ENCODE measurements at places on chromosomes 11 and 22.

DNA sequence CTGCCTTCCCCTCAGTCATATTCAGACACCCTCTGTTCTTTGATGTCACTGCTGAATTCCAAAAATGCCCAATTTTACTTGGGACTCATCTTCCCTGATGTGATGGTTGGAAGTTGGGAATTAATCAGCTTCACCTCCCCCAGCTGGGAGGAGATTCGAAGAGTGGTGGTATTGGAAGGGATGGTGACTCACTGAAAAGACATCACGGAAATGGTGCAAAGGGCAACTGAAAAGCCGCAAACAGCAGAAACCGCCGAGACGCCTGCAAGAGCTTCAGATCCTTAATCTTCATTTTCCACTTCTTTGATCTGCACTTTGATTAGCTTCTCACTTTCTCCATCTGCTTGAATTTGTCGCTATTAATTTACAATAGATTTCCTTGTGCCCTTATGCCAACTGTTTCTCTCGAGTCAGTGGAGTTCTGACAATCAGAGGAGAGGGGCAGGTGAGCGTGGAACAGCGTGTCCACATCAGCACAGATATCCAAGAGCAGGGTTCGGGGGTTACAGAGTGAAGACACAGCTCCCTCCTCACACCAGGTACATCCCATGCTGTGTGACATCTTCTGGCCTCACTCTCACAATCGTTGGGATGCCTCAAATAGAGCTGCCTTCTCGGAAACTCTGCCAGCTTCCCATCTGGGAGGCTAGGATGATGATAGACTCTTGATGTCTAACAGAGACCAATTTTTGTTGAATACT is 325.4 kb downstream of the BRD1 start:
- DNase-seq, result no peak

DNA sequence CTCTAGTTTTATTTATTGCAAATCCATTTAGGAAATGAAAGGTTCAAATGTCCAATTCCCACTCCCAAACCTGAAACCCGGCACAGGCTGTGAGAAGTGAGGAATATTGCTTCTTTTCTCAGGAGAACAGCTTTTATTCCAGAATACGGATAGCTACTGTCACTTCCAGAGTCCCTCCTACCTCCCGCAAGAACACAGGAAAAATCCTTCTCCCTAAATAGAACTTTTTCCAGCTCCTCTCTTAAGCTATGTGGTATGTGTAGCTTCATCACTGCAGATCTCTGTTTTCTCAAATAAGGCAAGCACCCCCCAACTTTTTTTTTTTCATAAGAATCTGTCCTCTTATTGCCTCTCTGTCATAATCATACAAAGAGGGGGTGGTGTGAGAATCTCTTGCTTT is 126.8 kb downstream of the LARGE1 start:
- DNase-seq, result no peak

- DNase-seq, result no peak
Measured at GRCh38 chr11:86956905-86957195, 1.7 kb upstream of the FZD4 start.

DNA sequence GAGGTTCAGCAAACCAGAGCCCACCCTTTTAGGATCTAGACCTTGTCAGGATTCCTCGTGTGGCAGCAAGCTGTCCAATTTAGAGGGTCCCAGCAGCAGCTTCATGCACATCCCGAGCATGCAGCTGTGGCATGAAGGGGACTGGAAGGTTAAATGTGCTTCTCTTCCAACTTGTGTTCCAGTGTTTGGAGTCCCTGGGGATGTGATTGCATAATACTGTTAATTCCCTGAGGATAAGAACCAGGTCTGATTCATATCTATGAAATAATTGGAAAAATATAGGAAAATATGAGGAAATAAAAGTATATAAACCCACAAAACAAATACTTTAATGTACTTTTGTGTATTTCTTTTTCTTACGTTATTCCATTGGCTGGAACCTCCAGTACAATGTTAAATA is 130.5 kb downstream of the MORC2 start:
- no peak for DNase-seq

DNA sequence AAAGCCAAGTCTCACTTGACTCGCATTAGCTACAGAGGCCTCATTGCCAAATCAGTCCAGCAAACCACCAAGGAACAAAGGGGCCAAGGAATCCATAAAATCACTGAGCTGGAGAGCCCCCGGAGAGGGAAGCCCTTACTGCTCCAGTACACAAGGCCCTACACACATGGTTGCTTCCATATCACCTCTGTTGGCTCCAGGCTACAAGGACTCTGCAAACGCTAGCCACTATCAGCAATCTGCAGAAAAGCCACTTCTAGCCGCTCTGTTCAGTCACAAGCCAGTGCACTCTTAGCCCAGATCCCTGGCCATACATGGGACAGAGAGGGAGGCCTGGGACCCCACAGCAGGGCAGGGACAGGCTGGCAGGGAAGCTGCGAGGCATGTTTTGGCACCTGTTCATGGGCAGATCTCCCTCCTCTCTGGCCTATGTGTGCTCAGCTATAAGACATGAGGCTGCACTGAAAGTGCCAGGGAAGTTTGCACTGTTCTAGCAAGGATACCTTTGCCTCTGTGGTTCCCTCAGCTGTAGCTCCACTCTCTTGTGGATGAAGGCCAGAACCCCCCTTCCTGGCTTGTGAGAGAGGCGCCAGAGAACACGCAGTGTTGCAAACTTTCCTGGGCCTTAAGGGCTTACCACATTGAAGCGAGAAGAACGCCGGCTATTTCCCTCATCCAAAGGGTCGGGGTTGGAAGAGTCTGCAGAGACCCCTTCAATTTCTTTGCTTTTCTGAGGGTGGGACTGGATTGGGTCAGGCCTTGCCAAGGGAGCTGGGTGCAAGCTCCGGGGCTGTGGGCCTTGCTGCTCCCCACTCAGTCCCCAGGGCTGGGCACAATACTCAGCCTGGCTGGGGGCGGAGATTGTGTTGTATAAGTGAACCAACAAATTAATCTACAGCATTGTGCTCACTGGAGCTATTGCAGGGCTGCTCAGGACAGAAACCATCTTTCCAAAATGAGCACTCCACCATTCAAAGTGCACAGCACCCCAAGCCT is 108.7 kb upstream of the PITPNB start:
- DNase-seq, result no peak

GRCh38 chr11:69487391-69487790 is 5.9 kb downstream of the LINC01488 start:
- no peak for DNase-seq

GRCh38 chr11:60345489-60345888 is 18.4 kb downstream of the MS4A6E start:
- DNase-seq, result peak; percentile 43

DNA sequence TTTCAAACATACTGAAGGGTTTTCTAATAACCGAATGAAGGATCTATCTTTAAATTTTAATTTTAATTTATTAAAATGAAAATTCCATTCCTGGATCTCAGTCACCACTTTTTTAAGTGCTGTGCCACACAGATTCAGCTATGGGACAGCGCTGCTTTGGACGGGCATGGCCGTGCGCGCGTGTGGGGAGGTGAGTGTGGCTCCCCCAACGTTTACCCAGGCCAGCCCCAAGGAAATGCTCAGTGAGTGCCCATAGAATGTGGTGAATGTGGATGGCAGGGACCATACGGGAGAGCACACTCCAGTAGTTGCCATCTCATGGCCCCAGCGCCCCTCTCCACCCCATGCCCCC is 88.0 kb upstream of the KCNQ1OT1 start:
- DNase-seq, result no peak

DNA sequence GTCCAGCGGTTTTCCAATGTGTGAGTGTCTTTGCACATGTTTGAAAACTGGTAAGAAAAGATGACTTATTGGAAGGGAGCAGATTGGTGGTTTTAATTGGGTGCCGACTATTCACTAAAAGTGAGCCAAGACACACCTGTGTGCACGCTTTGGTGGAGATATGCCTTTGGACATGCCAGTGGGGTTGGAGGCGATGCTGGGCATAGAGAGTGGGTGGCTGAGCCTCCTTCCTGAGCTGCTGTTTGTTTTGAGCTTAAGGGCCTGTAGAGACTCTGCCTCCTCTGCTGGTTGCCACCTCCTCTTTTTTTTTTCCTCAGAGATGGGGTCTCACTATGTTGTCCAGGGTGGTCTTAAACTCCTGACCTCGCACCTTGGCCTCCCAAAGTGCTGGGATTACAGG is 9.5 kb downstream of the IGHMBP2 start:
- DNase-seq, result no peak

DNA sequence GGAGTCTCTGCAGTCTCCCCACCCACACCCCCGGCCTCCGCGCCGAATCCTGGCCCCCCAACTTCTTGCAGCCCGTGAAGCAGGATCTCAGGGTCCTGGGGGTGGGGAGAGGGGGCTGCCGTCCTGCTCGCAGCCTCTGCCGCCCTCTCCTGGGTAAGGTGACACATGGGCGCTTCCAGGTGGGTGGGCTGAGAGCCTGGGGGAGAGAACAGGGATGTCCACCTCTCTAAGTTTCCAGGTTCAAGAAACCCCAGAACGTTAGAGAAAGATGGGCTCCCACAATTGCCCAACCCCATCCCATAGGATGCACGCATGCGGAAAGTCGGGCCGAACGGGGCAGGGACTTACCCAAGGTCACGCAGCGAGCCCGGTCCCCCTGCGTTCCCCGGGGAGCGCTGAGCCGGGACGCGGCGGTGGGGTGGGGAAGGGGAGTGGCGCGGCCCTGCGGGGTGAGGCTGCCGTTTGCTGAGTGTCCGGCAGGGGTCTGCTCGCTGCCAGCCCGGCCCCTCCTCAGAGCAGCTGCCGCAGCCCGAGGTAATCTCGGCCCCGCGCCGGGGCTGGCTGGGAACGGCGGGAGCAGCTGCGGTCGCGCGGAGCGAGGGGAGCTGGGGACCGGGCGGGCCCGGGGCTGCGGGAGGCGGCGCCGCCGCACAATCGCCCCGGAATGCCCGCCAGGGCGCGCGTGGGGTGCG is 705 bp upstream of the CAPN1 start:
- DNase-seq, result peak; percentile 82

DNA sequence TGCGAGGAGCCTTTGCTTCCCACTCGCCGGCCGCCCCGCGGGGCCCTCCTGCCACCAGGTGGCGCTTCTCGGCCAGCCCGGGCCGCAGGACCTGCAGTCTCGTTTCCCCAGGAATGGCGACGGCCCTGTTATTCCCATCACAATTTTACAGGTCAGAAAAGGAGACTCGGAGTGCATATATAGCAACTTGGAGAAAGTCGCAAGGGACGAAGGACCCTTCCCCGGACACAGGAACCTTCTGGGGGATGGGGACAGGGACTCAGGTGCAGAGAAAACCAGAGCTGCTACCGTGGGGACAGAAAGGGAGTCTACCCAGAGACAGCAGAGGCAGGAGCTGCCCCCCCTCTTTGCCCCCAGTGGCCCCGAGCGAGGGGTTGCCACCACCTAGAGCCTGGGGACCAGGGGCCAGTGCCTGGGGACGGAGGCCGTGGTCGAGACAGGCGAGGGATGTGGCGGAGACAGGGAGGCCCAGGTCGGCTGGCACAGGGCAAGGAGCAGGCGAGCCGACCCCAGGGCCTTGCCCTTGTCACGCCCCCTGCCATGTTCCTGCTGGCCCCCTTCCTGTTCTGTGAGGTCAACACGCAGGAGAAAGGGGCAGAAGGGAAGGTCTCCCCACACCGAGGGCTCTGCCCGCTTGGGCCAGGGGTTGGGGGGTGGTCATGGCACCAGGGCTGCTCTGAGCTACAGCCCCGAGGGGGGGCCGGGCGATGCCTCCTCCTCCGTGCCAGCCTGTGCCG is 3.5 kb upstream of the KRTAP5-6 start:
- DNase-seq, result peak; percentile 62

- no peak for DNase-seq
Measured at GRCh38 chr11:68541991-68542390, 81.4 kb downstream of the PPP6R3 start.

DNA sequence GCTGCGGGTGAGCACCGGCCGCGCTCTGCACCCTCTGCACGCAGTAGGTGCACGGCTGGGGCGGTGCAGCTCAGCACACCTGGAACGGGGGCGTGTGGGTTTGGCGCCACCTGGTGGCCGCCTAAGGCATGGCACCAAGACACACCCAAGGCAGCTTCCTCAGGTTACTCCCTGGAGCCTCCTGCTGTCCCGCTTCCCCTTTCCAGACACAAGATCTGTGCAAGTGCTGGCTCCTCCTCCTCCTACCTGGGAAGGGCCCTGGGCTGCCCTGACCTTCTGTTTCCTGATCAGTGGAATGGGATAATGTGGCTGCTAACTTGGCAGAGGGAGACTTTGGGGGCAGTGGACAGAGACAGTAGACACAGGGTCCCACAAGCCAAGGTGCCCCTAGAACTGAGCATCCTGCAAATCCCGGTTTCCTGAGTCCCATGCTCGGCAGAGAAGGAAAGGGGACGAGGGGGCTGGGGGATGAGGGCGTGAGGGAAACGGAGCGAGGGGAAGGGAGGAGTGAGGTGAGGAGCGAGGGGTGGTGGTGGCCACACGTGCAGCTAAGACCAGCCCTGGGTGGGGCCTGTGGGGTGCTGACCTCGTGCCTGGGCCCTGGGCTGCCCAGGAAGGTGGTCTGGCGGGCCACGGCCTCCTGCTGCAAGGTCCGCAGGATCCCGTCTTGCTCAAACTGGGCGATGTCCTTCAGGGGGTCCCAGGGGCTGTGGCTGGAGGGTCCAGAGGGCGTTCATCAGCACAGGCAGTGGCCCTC is 34.8 kb upstream of the CARS1 start:
- peak; percentile 63 for DNase-seq

- no peak for DNase-seq
Measured at GRCh38 chr11:36945384-36945783, 347.3 kb upstream of the RAG2 start.

DNA sequence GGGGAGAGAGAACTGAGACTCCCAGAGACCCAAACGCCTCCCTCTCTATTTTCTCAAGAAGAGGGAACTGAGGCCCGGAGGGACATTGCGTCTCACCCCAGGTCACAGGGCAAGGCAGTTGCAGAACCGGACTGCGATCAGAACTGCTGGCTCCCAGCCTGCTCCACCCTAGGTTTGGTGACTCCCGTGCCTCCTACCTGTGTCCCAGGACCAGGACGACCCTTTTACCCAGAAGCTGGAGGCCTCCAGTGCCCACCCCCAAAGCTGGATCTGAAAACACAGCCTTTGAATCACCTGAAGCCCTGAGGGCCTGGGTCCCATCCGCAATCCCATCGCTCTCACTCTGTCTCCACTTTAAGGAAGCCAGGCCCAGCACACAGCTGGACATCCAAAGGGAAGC is 1.4 kb downstream of the GSTT4 start:
- DNase-seq, result no peak

- DNase-seq, result no peak
Measured at GRCh38 chr11:77207618-77208313, 79.7 kb downstream of the MYO7A start.
